NAMALWA (cell line): ENCODE measurements at places on chromosomes 3 and 15.

DNA sequence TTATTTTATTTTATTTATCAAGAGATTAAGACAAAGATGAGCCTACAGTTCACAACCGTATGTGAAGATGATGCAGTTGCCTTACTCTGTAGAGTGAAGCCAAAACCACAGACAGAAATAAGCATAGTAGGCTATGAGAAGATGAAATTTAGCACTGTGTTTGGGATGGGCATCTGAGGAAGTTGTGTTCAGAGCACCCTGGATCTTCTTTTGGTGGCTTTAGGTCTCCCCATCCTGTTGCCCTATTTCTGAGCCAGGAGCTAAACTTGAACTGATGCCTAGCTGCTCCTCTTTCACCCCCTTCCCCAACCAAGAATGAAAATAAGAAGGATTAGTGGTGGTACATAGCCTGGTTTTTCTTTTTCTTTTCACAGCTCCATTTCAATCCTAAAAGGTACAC is 328.1 kb upstream of the TBL1XR1 start:
- no peak for DNase-seq

DNA sequence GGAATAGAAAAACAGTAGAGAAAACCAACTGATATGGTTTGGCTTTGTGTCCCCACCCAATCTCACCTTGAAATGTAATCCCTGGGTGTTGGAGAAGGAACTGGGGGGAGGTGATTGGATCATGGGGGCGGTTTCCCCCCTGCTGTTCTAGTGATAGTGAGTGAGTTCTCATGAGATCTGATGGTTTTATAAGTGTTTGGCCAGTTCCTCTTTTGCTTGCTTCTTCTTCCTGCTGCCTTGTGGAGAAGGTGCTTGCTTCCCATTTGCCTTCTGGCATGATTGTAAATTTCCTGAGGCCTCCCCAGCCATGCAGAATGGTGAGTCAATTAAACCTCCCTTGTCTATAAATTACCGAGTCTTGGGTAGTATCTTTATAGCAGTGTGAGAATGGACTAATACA is 48.4 kb downstream of the EOMES start:
- DNase-seq: no peak

DNA sequence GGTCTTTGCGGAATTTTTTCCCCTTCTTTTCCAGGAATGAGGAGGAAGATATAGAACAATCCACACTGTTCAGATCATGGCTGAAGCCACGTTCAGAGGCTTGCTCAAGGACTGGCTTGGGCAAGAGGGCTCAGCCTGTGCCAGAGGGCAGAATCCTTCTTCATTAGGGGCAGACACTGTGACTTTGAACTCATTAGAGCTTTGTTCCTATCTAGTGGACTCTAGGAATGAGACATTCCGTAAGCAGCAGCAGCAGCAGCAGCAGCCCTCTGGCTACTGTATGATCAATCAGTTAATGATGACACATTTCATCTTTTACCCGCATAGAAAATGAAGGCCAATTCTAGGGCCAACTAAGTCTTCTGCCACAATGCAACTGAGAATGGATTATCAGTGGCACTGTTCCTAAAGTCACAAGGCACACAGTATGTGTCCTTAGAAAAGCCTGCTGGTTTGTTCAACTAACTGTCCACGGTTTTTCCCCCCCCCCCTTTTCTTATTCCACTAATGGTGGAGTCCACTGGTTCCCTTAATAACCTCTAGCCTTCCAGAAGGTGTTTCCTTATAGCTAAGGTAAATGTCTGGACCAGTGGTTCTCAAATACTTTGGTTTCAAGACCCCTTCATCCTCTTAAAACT is 1.7 kb upstream of the RAB8B start:
- DNase-seq: no peak

GRCh38 chr3:34020170-34020569 is 221.7 kb downstream of the PDCD6IP start:
- DNase-seq: no peak

GRCh38 chr3:117630885-117631284 is 921.3 kb downstream of the TUSC7 start:
- DNase-seq: no peak
